ENCODE measurements at places on chromosomes 4 and X.
A peak's percentile ranks its signal among the peaks of the same experiment; 100 is the strongest.

DNA sequence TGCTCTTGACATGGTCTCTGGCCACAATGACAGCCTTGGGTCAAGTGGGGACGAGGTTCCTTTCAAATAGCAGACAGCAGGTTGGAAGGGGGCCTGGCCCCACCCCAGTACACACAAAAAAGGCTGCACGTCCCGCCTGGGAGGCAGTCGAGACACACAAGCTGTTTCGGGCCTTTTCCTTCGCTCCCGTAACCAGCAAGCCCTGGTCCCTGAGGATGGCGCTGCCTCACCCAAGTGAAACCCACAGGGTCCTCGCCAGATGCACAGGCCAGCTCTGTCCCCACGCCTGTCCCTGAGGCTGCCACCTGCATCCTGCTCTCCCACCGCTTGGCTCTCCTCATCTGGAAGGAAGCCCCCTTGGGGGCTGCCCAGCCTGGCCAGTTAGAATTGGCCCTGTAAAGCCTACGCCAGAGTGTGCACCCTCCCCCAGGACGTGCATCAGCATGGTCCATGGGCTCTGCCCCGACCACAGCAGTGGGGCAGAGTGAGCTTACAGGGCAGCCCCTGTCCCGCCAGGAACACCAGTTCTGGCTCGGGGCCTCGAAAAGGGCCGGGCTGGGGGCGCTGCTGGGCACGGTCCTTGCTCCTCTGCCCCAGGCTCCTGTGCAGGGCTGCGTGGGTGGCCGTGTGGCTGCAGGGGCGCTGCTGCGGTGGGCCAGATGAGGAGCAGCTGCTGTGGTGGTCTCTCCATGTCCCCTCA lies 2.0 kb downstream of the CPLX1 start:
- no peak for DNase-seq

DNA sequence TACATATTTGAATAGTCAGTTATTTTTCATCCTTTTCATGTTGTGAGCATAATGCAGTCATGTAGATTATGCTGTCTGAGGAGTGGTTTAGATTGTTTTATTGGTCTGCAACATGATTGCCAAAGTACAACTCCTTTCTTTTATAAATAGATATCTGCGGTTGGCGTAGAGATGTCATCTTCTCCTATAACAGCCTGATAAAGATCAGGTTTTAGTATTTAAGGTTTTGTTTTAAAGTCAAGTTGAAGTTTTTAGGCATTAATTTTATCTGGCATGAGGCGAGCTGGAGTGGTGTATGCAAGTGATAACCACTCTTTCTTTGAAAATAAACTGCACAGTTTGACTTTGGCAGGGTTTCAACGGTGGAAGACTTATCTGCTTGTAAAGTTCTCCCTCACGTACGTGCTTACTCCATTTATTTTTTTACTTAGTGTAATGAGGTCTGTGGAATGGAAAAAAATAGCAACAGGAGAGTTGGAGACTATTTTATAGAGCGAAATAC lies 126.3 kb downstream of the FBXO8 start:
- no peak for DNase-seq

GRCh38 chrX:110036162-110037033 lies 33.5 kb downstream of the TMEM164 start:
- no peak for DNase-seq

DNA sequence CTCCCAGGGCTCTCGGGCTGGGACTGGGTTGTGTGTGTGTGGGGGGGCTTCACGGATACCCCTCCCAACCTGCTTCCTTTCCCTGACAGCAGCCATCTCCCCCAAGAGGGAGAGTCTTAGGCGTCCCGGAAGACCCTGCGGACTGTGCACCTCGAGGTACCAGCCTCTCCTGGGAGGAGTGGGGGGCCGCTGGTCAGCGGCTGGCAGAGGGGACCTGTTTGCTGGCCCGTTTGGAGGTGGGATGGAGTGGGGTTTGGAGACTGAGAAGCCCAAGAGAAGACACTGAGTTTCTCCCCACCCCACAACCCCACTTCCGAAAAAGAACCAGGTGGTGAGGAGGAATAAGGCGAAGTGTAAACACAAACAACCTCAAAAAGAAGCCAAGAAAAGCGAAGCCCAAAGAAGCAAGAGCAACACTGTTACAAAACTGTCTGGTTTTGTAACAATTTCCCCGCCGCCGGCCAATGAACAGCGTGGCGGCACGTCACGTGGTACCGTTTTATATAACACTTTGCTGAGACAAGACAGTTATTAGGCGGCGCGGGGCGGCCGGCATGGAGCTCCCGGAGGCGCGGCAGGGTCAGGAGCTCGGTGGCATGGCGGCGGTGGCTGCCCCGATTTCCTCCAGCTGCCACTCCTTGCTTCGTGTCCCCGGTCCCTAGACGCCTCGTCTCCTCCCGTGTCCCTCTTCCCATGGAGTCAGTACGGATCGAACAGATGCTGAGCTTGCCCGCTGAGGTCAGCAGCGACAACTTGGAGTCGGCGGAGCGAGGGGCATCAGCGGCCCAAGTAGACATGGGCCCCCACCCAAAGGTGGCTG lies at the start of gene LONRF3:
Gene LONRF3 (plus strand): TSS at position 531 of the 820 bp plus-strand sequence. CDS start 163 bp downstream, at position 694.
- DNase-seq: peak; percentile 70

DNA sequence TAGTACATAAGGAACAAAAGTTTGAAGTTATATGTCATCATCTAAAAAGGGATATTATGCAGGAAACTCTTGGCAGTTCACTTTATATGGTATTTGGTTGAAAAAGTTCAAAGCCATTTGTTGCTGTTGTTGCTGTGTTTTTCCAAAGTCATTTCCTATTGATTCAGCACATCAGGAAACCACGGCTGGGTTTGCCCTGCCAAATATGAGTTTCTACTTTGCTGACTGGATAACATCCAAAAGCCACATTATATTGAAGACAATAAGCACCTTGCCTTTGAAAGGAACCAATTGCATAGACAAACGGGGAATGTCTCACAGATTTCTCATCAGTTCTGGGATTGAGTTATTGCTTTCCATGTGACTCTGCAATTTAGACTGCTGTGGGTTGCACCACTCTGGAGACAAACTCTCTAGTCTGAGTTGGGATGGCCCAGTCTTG lies 206.1 kb downstream of the SLC39A8 start:
- DNase-seq: peak; percentile 47

DNA sequence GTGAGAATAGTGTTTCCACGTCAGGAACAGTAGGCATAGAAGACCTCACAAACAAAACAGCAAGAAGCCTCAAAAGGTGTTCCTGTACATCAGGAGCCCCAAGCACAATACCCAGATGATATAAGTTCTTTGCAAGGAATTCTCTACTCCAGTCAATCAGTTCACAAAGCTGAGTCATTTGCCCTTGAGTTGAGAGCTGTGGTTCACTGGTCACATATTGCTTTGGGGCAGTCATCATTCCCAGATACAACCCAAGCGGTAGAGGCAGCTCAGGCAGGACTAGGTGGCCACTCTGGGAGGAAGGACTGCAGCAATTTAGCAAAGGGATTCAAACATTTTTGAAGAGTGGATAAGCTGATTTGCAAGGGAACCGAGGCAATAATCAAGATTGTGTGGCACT lies 551.5 kb upstream of the ZFP42 start:
- DNase-seq: no peak

GRCh38 chrX:80807606-80807991 lies 2.1 kb downstream of the BRWD3 start:
- DNase-seq: peak; percentile 1

GRCh38 chr4:20255823-20256222 lies 4.1 kb downstream of the SLIT2 start:
- DNase-seq: peak; percentile 35

DNA sequence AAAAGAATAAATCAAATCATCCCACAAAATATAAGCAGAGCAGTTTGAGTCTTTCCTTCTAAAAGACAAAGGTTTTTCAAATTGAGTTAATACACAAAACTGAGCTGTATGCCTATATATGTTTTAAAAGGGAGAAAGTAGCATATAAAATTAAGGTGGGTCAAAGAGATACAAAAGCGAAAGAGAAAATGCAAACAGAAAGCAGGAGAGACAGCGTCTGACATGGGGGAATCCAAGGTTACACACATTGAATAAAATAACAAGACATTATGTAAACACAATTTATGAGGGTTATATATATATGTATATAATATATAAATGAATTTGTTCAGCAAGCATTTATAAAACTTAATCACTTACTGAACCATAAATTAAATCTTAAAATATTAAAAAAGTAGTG lies 276.1 kb upstream of the LCORL start:
- no peak for DNase-seq

DNA sequence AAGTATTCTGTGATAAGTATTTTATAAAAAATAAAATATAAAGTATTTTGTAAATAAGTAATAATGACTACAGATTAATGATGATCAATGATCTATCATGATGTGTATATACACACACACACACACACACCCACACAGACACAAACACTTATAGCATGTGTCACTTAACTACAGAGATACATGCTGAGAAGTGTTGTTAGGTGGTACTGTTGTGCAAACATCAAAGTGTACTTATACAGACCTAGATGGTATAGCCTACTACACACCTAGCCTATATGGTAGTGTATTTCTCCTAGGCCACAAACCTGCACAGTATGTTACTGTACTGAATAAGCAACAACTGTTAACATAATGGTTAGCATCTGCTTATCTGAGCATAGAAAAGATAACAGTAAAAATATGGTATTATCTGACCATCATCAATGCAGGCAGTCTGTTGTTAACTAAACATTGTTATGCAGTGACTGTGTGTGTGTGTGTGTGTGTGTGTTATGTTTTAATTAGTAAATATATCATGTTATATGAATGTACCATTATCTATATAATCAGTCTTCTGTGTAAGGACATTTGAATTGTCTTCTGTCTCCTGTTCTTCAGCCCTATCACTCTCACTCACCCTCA lies 138.2 kb downstream of the CAMK2D start:
- DNase-seq: peak; percentile 45

- DNase-seq: peak; percentile 29
Measured at GRCh38 chrX:123814343-123814742, 45.5 kb upstream of the XIAP start.

GRCh38 chr4:132587626-132588025 lies 561.5 kb upstream of the PCDH10 start:
- DNase-seq: no peak

GRCh38 chr4:74671080-74671698 lies 123.1 kb downstream of the BTC start:
- peak; percentile 86 for DNase-seq

GRCh38 chr4:5753766-5754528 lies 42.9 kb downstream of the EVC start:
- DNase-seq: peak; percentile 87

GRCh38 chrX:55867181-55867651 lies 149.7 kb downstream of the RRAGB start:
- peak; percentile 29 for DNase-seq

GRCh38 chrX:262381-262909 lies 18.7 kb upstream of the PLCXD1 start:
- no peak for DNase-seq

DNA sequence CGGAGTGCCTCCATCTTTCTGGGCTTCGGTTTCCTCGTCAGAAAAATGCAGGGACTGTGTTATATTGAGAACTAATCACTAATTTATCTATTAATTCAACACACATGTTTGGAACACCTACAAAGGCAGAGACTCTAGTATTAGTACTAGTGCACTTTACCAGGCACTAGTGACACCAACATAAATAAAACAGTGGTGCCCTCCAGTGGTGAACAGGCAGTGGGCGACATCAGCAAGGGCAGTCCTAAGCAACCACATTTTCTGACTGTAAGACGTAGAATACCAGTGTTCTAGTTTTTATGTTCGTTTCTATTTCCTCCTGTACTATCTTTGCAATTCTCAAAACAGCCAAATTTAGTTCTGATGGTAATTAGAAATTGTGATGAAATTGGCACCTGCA lies 69.1 kb upstream of the UCP1 start:
- peak; percentile 45 for DNase-seq

DNA sequence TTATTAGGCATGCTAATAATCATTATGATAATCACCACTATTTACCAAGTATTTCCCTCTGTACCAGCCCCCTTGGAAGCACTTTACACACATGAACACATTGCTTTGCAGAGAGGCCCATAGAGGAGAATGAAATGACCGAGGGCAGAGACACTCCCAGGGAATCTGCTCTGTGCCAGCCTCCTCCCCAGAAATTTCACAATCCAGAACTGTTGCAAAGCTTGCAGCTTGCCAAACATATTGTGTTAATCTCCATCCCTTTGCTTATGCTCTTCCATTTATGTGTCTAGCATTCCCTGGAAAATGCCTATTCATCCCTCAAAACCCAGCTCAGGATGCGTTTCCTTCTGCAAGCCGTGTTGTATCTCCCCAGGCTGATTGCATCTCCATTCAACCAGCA lies 37.8 kb downstream of the CYTL1 start:
- DNase-seq: peak; percentile 88

Measured in GM23248 (cell line).